ENCODE measurements at places on chromosomes 16 and 17. TPM values are rescaled to one million over a fixed set of nuclear protein-coding genes. Genes with fewer than 3 reads are reported as not detected.

Gene GAS2L2
- under 0.01 TPM for total RNA-seq

Gene HNF1B
- total RNA-seq: not detected

Gene TEX19
- total RNA-seq: not detected

Gene ABI3
- not detected for total RNA-seq

Gene KRT25
- total RNA-seq: not detected

Gene CA4
- not detected for total RNA-seq

Gene METTL16
- 12.4 TPM for total RNA-seq

Gene CHRNE
- total RNA-seq: 0.13 TPM

Gene RPAIN
- 36.6 TPM for total RNA-seq

Gene TMC7
- total RNA-seq: 3.1 TPM

Gene TBC1D3
- not detected for total RNA-seq

Gene CBX2
- total RNA-seq: 1.1 TPM
